Stimulated activated CD4-positive, alpha-beta T cell treated with anti-CD3 and anti-CD28 coated beads, Interleukin-1b, Interleukin-23, amount 100 ng/mL, for 24 hours (primary cell): ENCODE measurements at places on chromosomes 12 and 14.

- no peak for DNase-seq
Measured at GRCh38 chr12:57058454-57058853, 8.5 kb upstream of the MYO1A start.

GRCh38 chr14:39265033-39265432, 31.3 kb downstream of the MIA2 start:
- DNase-seq, result no peak

GRCh38 chr14:50768680-50769079, 62.3 kb downstream of the NIN start:
- DNase-seq, result no peak

DNA sequence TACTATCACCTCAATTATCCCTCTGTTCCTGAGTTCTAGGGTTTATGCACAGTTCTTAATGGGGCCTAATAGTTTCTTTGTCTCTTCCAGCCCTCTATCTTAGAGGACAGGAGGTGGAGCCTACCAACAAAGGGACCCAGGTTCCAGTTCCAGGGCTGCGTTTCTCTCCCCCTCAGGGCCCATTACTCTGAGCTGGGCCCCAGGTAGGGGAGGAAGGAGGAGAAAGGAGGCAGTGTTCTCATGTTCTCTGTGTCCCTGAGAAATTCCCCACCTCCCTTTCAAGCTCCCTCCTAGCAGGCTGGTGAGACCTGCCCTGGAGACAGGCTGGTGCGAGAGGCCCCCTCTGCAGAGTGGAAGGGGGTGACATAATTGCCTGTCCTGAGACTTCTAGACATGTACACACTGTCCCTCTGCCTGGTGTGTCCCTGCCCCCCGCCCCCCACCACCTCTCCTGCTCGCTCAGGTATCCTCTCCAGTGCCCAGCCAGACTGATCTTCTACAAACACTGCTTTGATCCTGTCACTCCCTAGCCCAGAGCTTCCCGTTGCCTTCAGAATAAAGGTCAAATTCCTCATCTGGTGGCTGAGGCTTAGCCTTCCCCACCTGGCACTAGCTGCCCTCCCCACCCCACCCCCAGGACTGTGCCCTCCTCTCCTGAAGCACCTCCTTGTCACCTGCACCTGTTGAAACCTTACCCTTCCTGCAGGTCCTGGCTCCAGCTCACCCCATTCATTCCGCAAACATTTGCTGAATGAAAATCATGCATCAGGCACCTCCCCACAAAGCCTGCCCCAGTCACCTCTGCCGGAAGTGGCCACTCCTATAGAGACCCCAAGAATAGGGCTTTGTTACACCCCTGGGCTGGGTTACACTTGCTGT, 21.1 kb upstream of the KRT8 start:
- no peak for DNase-seq

DNA sequence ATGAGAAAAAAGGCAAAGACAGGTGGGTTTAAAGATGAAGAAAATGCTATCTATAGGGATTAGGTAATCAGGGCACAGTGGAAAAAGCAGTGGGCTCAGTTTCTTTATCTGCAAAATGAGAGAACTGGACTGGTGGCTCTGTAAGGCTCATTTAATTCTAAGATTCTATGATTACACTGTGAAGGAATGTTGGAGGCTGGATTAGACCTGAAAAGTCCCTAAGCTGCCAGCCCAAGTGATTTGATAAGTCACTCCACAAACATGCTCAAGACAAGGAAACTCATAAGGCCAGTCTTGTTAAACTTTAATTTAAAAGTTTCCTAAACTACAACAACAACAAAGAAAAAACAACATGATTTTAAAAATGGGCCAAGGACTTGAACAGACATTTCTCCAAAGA, 75.1 kb downstream of the DCAF5 start:
- DNase-seq, result no peak
